ENCODE measurements at places on chromosomes 1 and 21. TPM values are rescaled to one million over a fixed set of nuclear protein-coding genes. Genes with fewer than 3 reads are reported as not detected.

SPRR3 gene
- polyA plus RNA-seq: not detected

LIN9 gene
- polyA plus RNA-seq: 5.6 TPM

SAMD13 gene
- 0.66 TPM for polyA plus RNA-seq

USH2A gene
- polyA plus RNA-seq: 0.02 TPM

C1orf185 gene
- not detected for polyA plus RNA-seq

AHDC1 gene
- 4.4 TPM for polyA plus RNA-seq

REG4 gene
- polyA plus RNA-seq: not detected

SLAMF9 gene
- polyA plus RNA-seq: not detected

All from H1 (cell line).